ENCODE measurements at places on chromosomes 2 and 18.

GRCh38 chr2:102110596-102111334, 31.8 kb upstream of the IL1R1 start:
- DNase-seq = no peak

GRCh38 chr2:70192516-70192915, 1.7 kb upstream of the C2orf42 start:
- DNase-seq = no peak

GRCh38 chr18:61738488-61738887, 154.3 kb downstream of the RNF152 start:
- no peak for DNase-seq

GRCh38 chr2:171893196-171893823, 734 bp downstream of the SLC25A12 start:
- no peak for DNase-seq

DNA sequence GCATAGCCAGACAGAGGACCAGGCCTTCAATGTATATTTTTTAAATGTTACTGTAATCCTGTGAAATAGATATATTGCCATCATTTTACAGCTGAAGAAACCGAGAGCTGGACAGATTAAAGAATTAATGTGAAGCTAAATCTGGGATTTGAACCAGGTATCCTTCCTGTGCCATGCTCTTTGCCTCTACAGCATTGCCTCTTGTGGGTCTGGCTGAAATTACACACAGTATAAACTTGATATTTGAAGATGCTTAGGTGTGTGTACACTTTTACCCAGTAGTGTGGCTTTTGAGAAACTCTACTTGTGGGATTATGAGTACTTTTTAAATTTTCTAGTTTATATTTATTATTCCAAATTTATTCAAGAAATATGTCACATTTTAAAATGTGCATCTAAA, 264.5 kb downstream of the CNTNAP5 start:
- no peak for DNase-seq

All from Right ventricle myocardium superior (tissue), 1 donor.